ENCODE measurements at places on chromosomes 5 and 9. TPM values are rescaled to one million over a fixed set of nuclear protein-coding genes. Genes with fewer than 3 reads are reported as not detected.

DNA sequence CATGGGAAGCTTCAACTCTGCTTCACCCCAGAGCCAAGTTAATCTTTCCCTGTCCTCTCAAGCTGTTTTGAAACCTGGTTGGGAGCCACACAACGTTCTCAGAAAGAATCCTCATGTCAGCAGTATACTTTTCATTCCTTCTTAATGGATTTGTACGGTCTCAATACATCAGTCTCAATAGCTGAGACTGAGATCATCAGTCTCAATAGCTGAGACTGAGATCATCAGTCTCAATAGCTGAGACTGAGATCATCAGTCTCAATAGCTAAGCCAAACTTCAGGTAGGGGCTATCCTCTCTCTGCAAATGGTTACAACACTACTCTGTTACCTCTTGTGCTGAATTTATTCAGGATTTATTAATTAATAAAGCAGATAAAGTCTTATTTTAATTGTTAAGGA lies 1317.4 kb upstream of the CDH9 start:
- H3K4me1 ChIP-seq = no peaks in the 10 kb centered on the region
- no peak overlapping the region for H3K27ac ChIP-seq
- H3K36me3 ChIP-seq = no peaks in the 10 kb centered on the region
- H3K27me3 ChIP-seq = no peaks in the 10 kb centered on the region
- no peak overlapping the region for H3K4me3 ChIP-seq
- no peak for DNase-seq

TNFSF8 gene
- total RNA-seq = 11.6 TPM

TTC39B gene
- total RNA-seq = 44.1 TPM

GRCh38 chr5:99000876-99001275 lies 72.1 kb upstream of the CHD1 start:
- H3K4me1 ChIP-seq = no peaks in the 10 kb centered on the region
- no peaks in the 10 kb centered on the region for H3K36me3 ChIP-seq
- DNase-seq = no peak

ECSCR gene
- 7.2 TPM for total RNA-seq

ZNF79 gene
- 13.7 TPM for total RNA-seq

DNA sequence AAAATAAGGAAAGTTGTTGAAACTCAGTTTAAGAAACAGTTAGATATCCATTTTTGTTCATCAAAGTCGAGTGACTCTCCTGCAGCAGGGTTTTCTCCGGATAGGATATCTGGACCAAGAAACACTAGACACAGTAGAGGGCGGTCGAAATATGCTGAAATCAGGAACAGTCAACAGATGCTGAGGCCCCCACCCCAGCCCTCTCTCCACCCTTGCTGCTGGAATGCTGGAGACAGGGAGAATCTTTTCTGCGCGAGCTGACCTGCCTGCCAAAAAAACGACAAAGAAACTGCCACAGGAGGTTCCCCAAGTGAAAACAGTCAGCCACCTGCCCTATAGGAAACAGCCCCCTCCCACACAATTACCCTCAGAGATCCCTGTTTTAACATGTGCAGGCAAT lies 4.3 kb upstream of the IL13 start:
- peaks cover 5% of the 10 kb centered on the region for H3K27me3 ChIP-seq
- H3K27ac ChIP-seq = no peak overlapping the region
- no peak overlapping the region for H3K4me3 ChIP-seq
- DNase-seq = no peak
- H3K36me3 ChIP-seq = no peaks in the 10 kb centered on the region

Measured in Peyer's patch (tissue), 4 donors.